Common myeloid progenitor, CD34-positive (primary cell): ENCODE measurements at places on chromosomes 11 and 22.

DNA sequence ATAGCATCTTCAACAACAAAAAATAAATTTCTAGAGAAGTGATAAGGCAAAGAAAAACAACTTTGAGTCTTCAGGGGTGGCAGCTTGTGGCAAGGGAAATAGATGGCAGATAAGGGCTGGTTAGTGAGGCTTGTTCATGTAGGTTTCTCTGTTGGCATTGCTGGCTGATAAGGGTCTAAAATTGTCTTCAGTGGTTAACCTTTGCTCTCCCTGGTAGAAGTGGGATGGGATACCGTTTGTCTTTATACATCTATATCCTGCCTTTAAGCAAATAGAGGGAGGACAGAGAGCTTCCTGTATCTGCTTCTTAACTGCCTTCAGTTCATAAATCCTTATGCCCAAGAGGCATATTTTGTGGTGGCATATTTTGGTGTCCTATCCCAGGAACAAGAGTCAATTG is 57.1 kb downstream of the TRAF6 start:
- DNase-seq: peak; percentile 66

DNA sequence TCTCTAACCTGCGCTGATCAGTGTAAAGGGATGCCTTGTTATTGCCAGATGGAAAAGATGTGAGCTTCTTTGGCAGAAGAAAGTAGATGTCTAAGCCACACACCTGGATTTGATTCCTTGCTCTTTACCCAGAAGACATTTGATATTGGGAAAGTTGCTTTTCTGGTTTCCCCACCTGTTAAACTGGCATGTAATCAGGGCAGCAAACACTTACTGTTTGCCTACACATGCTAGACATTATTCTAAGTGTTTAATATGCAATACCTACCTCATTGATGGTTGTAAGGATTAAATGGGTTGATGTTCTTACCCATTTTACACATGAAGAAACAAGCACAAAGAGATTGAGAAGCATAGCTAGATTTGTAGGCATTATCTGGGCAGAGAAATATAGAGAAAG is 16.6 kb downstream of the ASRGL1 start:
- DNase-seq: no peak

DNA sequence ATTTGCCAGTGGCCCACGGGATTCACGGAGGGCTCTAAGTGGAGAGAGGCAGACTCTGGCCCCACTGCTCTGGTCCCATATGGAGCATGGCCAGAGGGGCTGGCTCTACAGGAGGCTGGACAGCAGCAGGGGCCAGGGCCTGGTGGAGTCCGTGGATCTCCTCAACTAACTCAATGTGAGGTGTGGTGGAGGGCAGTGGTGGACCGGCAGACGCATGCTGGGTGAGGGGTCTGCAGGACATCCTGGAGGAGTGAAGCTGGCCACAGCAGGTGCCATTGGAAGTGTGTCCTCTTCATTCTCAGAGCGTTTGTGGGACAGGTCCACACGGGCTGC is 15.6 kb downstream of the IGF2 start:
- no peak for DNase-seq

DNA sequence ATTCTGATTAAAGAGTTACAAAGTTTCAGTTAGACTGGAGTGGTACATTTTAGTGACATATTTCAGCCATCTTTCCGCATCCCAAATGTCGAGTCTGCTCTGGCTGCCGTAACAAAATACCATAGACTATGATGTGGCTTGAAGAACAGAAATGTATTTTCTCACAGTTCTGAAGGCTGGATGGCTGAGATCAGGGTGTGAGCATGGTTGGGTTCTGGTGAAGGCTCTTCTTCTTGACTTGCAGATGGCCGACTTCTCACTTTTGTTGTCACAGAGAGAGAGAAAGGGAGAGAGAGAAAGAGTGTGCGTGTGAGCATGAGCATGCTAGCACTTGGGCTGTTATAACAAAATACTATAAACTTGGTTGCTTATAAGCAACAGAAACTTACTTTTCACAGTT is 335.4 kb upstream of the RAG2 start:
- DNase-seq: no peak

- no peak for DNase-seq
Measured at GRCh38 chr11:68335683-68336082, 23.3 kb downstream of the LRP5 start.

DNA sequence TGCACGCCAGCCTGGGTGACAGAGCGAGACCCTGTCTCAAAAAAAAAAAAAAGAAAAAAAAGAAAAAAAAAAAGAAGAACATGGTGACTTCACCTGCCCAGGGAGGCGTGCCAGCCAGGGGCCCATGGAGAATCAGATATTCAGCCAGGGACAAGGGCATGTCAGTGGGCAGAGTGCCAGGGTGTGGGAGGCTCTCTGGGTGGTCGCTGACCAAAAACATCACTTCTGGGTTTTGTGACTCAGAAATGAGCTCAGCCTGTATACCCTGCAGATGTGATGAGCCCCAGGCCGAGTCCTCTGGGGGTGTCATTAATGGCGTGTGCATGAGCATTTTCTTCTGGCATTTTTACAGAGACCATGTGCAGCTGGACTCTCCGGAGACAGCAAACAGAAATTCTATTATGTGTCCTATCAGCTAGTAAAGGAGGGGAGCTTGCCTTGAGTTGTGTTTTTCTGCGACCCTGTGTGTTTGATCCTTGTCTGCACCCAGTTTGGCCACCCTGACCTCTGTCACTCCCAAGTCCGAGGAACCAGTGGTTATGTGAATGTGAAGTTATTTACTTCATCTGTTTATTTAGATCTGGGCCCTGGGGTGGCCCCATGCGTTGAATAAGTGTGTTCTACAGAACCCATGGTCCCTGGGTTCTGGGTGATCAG is 53.6 kb downstream of the BCR start:
- peak; percentile 72 for DNase-seq

DNA sequence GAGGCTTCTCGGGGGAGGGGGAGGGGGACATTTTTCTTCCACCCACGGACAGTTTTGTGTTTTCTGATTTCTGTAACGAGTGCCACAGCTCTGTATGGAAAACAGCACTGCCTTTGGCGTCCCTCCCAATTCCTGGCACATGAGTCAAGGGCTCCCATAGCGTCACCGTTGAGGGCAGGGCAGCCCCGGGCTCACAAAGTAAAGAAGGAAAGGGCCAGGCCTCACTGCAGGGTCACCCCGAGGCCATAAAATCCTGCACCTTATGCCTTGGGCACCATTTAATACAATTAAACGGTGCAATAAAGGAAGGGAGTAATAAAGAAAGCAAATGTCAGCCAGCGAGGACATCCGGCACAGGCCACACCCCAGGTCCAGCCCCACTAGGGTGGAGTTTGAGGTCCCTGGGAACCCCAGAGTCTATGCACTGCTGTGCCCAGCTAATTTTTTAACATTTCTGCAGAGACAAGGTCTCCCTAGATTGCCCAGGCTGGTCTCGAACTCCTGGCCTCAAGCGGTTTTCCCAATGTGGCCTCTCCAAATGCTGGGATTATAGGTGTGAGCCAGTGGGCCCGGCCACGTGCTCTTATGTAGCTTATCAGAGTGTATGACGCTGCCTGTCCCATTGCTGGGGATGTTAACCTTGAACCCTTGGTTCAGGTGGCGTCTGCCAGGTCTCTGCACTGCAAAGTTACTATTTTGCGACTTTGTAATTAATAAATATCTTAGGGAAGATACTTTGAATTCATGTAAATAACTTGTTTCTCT is 13.6 kb upstream of the MUC2 start:
- DNase-seq: no peak

DNA sequence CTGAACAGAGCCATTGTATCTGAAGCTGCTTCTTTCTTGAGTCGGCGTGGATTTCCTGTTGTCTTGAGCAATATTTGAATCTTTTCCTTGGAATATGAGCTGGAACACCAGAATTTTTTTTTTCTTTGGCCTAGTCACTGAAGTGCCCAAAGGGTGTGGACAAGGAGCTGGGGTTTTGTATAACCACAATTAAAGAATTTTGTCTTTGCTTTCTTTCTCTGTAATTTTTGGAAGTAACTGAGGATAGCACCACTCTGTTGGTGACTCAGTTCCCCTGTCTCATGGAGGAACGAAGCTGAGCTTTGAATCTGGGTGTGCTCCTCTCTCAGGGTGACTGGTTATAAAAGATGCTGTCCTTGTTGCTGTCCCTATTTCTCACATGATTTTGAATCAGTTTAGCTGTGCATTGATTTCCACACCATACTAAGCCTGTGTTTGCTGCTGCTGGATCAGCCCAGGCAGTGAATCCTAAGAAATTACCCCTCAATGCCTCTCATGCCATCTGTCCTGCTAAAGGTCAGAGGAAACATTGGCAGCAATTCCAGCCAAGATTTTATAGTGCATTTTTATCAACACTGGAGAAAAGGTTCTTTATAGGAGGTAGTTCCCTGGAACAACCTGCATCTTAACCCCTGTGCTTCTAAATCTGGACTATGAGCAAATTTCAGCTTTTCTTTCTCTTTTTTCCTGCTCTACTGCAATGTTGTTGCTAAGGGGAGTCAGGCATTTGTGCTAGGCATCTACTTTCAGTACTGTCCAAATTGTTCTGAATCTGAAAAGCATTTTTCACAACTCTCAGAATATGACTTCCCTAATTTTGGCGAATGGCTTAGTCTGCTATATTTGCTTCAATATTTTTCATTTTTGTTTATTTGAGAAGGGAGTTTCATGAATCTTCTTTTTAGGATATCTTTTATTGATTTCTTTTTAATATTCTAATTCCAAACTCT is 540.8 kb downstream of the SOX6 start:
- no peak for DNase-seq

DNA sequence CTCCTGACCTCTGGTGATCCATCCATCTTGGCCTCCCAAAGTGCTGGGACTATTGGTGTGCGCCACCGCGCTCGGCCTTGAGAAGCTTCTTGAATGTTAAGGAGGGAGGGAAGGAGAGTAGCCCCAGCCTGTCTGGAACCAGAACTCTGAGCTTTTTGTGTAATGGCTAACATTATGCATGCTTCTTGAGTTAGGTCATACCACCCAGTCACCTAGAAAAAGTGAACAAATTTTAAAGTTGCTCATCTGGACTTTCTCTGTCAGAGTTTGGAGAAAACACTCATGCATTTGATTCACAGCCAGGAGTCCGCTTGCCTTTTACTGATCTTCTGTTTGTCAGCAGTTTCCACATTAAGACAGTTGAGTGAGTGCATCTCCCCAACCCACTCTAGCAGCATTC is 82.1 kb downstream of the PPP6R3 start:
- no peak for DNase-seq

DNA sequence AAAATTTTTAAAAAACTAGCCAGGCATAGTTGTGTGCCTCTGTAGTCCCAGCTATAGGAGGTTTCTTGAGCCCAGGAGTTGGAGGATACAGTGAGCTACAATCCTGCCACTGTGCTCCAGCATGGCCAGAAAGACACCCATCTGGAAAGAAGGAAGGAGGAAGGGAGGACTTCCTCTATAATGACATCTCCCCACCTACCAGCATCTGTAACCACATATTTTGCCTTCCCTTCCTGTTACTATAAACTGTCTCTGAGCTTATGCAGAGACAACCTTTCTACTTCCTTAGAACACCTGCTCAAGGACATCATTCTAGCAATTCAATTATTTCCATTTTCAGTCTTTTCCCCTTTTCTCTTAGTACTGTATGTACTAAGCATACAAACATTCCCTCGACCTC is 2.2 kb upstream of the NUP160 start:
- DNase-seq: peak; percentile 26

DNA sequence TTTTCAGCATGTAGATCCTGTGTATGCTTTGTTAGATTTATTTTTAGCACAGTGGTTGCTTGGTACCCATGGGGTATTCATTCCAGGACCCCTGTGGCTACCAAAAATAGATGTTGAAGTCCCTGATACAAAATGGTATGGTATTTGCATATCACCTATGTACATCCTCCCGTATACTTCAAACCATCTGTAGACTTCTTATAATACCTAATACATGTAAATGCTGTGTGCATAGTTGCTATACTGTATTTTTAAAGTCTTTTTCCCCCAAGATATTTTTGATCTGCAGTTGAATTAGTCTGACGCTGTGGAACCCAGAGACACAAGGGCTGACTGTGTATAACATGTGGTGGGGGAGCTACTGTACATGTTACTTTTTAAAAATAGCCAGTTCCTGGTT is 101.1 kb downstream of the ATXN10 start:
- no peak for DNase-seq

GRCh38 chr22:31496735-31497146 is 405 bp downstream of the SFI1 start:
- DNase-seq: no peak

- peak; percentile 82 for DNase-seq
Measured at GRCh38 chr11:92886243-92886905, 83.1 kb upstream of the MTNR1B start.

DNA sequence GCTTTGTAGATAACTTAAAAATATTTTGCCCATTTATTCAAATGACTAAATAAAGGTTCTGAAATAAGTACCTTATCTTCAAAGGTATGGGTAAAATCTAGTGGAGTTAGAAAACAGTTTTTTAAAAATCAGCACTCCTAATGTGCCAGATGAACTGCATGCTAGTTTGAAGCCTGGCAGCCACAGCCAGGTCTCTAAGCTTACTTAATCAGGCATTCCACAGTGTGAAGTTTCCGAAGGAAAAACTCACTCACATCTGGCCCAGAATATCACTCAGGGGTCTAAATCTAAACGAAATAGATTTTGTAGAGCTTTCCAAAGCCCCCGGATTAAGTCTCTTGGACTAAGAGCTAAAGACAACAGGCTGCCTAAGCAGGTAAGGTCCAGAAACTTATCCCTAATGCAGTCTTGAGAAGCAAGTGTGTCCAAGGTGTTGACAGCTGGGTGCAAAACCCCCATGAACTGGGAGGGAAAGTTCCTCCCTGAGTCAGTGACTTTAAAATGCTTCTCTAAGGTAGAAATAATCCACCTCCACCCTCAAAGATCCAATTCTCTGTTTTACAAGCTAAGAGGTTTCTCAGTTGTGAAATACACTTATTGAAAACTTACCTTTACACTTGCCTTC is 157.6 kb downstream of the FCHSD2 start:
- DNase-seq: no peak

GRCh38 chr22:36856121-36856791 is 4.5 kb upstream of the NCF4 start:
- DNase-seq: peak; percentile 93

GRCh38 chr11:256952-257737 is 20.4 kb downstream of the PSMD13 start:
- peak; percentile 32 for DNase-seq

- no peak for DNase-seq
Measured at GRCh38 chr22:47303161-47303890, 540.9 kb downstream of the TBC1D22A start.

DNA sequence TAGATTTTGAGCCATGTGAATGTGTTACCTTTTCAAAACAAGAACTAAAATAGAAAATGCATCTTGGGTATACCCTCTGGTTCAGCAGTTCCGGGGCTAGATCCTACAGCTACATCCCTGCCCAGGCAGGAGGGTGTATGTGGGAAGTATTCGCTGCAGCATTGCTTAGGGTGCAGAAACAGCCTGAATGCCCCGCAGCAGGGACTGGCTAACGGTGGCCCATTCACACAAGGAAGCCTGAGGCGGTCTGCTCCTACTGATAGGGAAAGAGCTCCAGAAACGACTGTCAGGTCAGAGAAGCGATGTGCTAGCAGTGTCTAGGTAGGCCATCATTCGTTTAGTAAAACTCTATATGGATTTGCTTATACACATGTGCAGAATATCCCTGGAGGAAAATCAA is 9.9 kb upstream of the RASL10A start:
- no peak for DNase-seq
